Dorsolateral prefrontal cortex (tissue), 122 donors: ENCODE measurements at places on chromosomes 7 and 10.

DNA sequence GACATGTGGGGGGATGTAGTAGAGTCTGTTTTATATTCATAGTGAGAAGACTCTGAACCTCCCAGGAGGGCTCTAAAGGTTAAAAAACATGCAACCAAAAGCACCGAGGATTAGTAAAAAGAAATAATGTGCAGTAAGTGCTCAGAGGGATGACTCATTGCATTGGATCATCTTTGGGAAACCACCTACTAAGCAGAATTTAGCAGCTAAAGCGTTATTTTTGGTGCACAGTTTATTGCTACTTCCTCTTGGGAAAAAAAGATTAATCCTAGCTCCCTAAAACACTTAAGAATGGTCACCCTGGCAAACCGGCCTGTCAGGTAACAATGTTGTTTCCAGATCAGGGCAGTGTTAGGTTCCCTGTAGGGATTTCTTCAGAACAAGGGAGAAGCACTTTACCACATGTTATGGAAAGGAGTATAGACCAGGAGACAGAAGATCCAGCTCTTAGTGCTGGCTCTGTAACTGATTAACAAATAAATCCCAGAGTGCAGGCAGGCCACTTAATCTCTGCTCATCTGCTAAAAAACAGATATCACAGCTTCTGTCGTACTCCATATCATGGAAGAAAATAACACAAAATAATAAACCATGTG lies 44.8 kb upstream of the FAM133B start:
- no peak for DNase-seq

DNA sequence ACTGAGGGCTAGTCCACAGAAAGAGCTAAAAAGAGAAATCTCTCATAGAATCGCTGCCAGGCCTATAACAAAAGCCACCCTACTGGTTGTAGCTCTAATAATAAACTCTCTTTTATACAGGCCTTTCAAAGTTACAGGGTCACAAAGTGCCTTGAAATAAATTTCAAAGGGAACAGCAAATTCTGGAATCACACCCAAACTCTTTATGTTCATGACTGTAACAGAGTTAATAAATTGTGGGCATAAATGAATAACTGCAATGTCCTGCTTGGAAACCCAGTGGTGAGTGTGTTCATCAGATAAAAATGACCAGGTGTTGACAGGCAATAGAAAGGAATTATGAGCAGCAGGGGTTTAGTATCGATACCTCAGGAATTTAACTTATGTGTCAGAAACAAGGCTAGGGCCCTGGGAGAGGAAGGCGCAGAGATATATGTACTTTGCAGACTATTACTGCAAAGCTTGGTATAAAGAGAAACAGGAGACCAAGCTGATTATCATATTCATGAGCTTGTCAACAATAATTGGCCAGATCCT lies 9.3 kb downstream of the CDC14C start:
- no peak for DNase-seq

DNA sequence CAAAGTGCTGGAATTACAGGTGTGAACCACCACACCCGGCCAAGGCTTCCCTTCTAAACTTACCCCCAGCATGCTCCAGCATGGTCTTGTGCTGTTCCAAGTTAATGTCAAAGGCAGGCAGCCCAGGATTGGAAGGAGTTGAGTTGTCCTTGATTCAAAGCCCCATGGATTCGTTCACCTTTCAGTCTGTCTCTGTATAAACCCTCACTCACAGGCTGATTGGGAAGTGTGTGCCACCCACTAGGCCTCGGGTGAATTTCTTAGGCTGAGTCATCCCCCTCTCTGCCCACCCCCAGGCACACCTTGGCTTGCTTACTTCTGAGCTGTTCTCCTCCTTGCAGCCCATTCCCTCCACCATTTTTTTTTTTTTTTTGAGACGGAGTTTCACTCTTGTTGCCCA lies 13.3 kb upstream of the PRDX3 start:
- no peak for DNase-seq

DNA sequence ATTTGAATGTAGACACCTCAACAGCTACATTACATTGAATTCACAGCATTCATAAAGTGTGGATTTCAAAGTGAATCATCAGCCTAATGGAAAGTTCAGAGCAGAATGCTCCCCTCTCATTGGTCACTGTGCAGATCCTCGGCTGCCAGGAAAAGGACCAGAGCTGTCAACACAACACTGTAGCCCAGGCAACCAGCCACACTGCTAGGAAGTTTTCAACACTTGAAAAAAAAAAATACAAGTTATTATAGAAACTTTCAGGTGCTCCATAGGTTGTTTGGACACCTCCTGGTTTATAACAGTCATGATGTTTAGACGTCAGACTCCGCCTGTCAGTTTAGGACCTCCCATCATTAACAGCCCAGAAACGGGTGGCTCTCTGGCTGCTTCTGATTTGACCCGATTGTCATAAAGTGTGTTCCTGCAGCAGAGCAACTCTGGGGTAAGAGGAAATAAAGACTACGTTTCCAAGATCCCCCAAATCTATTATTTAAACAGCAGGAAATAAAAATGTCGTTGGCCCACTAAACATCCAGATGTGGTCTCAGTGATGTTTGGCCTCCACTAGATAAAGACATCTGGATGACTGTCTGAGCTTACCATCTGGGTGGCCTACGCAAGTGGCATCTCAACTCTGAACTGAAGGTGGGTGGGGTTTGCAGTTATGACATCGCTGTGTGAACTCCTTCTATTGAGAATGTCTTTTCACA lies 117.4 kb downstream of the CABCOCO1 start:
- DNase-seq = no peak

DNA sequence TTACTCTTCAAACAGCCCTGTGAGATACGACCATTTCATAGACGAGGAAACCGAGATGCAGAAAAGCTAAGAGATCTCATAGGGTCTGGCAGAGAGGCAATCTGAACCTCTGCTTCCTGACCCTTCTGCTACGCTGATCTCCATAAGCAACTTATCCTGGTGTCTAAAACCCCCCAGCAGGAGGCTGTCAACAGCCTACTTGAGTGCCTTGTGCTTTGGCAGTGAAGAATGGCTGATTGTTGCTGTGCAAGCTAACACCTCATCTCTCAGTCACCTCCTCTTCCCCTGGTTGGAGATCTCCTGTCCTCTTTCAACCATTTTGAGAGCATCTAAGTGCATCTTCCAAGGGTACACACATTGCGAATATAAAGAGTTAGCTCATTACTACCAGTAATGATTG lies 86.2 kb downstream of the AOAH start:
- no peak for DNase-seq

GRCh38 chr10:79073784-79074432 lies 5.1 kb downstream of the ZMIZ1 start:
- no peak for DNase-seq

DNA sequence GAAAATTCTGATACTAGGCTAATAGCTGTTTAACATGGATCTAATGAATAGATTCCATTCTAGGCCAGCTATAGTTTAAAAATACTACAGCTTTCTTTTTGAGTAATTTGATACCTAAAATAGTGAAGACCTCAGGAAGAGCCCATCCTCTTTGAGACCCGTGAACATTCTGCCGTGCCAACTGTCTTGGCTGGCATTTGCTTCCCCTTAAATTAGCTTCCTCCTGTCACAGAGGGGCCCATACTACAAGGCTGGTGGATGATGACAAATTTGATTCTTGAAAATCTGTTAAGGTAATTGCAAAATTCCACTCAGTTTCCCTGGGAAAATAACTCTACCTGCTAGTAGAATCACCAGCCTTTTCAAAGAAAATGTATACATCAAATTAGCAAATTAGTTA lies 385.0 kb downstream of the DPP6 start:
- no peak for DNase-seq

DNA sequence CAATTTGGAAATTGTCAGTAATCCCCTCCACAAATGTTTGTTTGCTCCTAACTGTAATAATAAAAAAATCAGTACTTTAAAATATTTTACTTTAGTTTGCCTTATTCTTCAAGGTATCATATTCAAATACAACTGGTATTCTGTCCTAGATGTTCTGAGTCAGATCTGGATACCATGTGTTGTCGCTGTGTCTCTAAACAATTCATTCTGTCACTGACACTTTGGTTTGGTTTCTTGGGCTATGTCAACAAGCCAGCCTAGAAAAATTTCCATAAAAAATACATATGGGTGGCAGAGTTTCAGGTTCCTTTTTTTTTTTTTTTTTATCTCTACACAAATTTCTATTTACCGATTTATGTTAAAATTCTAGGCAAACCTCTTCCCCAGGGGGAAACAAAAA lies 33.2 kb upstream of the SEMA3D start:
- DNase-seq = no peak

GRCh38 chr10:71788954-71789353 lies 15.6 kb upstream of the VSIR start:
- no peak for DNase-seq

DNA sequence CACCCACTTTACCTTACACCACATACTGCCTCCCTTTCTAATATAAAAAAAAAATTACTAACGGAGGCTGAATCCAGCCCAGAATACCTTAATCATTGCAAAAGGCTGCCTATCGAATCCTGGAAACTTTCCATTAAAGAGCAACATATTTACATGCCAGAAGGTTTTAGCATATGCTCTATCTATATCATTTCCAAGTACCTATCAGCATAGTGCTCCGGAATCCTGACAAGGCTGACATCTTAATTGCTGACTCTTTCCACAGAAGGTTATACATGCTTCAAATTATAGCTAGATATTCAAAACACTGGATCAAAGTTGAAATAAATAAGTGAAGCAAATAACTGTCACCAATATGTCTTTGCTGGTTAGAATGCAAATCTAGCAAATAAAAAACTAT lies 170.9 kb upstream of the CDK1 start:
- no peak for DNase-seq

- no peak for DNase-seq
Observed at GRCh38 chr7:138396251-138397070, 63.6 kb upstream of the TRIM24 start.

GRCh38 chr10:80518807-80519360 lies 18.8 kb upstream of the SH2D4B start:
- no peak for DNase-seq

DNA sequence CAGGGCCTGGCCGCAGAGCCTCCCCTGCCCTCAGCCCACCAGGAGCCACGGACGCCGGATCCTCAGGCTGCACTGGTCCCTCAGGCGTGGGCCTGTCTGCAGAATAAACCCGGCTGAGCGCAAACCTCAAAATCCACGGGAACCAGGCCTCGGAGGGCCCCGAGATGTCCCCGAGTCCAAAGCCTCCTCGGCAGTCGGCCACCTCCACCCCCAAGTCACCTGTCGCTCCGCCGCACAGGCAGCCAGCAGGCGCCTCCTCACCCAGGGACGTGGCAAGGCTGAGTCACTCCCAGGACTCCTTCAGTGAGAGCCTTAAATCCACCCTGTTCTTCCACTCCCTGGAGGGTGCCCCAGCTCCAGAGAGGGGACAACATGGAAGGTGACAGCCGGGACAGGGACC lies 33.2 kb downstream of the STK32C start:
- no peak for DNase-seq

- DNase-seq = no peak
Observed at GRCh38 chr10:17683541-17683940, 39.6 kb downstream of the STAM start.
